H9 (cell line): ENCODE measurements at places on chromosomes 12 and 14.

DNA sequence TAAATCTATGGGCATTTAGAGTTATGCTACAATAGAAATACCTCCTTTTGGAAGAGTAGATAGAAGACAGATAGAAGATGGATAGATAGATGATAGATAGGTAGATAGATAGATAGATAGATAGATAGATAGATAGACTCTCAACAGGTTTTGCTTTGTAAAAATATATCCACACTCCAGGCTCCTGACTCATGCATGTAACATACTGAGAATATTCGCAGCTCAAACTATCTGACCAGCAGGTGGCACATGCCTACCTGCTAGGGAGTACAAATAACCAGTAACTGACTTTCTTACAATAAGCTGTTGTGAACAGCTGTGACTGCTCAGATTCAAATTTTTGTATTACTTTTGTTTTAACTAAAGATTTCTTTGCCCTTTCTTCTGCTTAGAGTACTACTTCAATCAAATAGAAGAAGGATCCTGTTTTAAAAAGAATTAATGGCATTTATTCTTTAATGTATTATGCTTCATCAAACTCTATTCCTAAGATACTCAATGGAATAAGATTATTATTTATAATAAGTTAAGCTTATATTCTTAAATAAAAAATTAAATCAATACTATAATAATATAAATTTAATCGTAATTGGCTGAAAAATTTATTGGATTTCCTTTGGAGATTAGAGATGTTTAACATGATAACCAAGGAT, 15.8 kb upstream of the CPNE8 start:
- peak; percentile 72 for DNase-seq

- DNase-seq, result peak; percentile 25
Measured at GRCh38 chr12:130427381-130427887, 89.7 kb downstream of the PIWIL1 start.

- no peak for DNase-seq
Measured at GRCh38 chr12:25926536-25926935, 31.9 kb upstream of the RASSF8 start.

GRCh38 chr12:104677441-104678089, 220.8 kb downstream of the CHST11 start:
- DNase-seq, result no peak

DNA sequence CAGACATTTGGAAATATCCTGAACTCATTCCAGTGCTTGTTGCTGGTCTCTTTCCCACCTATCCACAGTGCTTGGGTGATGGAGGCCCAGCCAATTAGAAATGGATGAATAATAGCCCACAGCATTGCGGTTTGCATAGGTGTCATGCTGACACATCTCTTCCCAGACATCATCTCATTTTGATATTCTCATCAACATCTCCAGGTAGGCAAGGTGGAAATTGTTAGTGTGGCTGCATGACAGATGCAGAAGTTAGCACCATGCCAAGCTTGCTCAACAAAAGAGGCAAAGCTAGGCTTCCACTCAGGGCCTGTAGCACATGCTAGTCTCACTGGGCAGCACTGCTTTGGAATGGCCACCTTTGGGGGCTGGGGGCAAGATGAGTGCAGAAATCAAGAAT, 1118.9 kb downstream of the VRK1 start:
- no peak for DNase-seq

DNA sequence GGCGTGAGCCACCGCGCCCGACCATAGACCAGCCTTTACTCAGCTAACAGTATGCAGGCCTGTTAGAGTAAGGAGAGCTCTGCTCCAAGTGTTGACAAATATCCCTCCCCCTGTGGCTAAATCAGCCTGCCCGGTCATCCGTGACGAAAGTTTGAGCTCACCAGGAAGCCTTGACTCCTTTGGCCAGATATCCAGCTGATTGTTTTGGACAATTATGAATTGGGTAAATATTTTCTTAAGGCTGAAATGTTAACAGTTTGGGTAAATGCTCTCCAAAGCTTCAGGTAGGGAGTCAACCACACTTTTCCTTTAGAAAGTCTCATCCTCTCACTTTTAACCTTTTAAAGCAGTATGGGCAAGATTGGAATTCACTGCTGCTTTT, 157.9 kb downstream of the PAWR start:
- no peak for DNase-seq

- DNase-seq, result no peak
Measured at GRCh38 chr14:97377550-97377949, 580.4 kb downstream of the VRK1 start.

GRCh38 chr12:62793256-62794217, 141.4 kb downstream of the PPM1H start:
- peak; percentile 85 for DNase-seq

DNA sequence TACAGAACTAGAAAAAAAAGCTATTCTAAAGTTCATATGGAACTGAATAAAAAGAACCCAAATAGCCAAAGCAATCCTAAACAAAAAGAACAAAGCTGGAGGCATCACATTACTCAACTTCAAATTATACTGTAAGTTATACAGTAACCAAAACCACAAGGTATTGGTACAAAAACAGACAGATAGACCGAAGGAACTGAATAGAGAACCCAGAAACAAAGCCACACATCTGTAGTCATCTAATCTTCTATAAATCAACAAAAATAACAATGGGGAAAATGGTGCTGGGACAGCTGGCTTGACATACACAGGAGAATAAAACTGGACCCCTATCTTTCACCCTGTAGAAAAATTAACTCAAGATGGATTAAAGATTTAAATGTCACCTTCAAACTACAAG, 38.1 kb upstream of the CMKLR1 start:
- DNase-seq, result no peak

GRCh38 chr14:33931461-33931860, 19.4 kb downstream of the EGLN3 start:
- DNase-seq, result no peak

DNA sequence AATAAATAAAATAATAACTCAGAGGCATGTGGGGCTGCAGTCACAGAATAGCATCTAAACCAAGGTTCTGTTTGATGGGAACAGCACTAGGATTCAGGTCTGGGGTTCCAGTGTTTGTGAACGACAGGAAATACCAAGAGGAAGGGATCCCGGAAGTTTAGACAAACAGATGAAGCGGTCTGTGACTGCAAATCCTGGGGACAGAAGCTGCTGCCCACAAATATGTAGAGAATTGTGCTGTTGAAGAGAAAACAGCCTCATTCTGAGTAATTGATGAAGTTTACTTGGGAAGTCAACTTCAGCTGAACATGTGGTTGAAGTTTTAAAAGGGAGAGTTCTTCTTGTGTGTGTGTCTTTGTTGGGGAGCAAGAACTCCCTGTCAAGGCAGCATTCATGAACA, 98.4 kb upstream of the TBX5 start:
- DNase-seq, result no peak

GRCh38 chr14:73293782-73294781, 56.8 kb downstream of the PAPLN start:
- DNase-seq, result no peak

GRCh38 chr14:32825058-32825457, 113.6 kb upstream of the NPAS3 start:
- no peak for DNase-seq

GRCh38 chr14:88829685-88830302, 5.3 kb downstream of the TTC8 start:
- no peak for DNase-seq

DNA sequence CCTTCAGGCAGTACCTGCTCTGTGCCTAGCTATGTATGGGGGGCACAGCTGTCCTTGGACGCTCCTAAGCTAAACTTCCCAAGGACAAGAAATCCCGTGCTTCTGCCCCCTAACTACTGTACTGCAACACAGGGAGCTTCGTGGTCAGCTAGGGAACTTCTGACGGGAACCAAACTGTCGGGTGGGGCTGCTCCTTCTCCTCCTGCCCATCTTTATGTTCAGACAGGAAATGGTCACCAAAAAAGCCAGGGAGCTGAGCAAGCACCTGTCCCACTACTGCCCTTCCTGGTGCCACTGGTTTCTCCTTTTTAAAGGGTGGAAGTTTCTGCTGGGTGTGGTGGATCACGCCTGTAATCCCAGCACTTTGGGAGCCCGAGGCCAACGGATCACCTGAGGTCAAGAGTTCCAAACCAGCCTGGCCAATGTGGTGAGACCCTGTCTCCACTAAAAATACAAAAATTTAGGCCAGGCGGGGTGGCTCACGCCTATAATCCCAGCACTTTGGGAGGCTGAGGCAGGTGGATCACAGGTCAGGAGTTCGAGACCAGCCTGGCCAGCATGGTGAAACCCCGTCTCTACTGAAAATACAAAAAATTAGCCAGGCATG, 26.6 kb downstream of the PXN start:
- no peak for DNase-seq

DNA sequence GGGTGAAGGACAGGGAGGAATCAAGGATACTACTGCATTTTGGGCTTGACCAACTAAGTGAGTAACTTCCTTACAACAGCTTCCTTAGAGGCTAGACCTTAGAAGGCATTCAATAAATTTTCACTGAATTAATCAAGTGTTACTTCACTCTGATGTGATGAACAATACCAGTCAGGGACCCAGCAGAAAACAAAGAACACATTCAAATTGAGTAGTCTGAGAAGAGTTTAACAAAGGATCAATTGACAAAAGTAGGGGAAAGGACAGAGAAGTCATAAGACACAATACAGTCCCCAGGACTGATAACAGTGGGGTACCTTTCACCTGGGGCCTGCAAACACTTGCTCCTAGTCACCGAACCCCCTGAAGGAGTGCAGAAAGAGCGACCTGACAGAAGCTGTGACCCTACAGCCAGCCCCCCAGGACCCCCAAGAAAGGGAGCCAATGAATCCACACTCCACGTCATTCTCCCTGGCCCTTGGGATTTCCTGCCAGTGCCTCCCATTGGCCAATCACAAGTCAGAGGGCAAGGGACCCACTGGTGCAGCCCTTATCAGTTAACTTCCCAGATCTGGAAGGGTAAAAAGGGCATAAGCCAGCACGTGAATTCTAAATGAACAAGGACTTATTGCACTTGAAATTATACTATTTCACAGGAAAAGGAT, 6.9 kb downstream of the ANAPC5 start:
- DNase-seq, result no peak

- DNase-seq, result no peak
Measured at GRCh38 chr14:53968726-53969125, 12.1 kb upstream of the BMP4 start.

- no peak for DNase-seq
Measured at GRCh38 chr14:91929700-91930099, 17.8 kb downstream of the FBLN5 start.

- DNase-seq, result peak; percentile 91
Measured at GRCh38 chr14:104639885-104640548, 35.4 kb upstream of the TMEM179 start.

DNA sequence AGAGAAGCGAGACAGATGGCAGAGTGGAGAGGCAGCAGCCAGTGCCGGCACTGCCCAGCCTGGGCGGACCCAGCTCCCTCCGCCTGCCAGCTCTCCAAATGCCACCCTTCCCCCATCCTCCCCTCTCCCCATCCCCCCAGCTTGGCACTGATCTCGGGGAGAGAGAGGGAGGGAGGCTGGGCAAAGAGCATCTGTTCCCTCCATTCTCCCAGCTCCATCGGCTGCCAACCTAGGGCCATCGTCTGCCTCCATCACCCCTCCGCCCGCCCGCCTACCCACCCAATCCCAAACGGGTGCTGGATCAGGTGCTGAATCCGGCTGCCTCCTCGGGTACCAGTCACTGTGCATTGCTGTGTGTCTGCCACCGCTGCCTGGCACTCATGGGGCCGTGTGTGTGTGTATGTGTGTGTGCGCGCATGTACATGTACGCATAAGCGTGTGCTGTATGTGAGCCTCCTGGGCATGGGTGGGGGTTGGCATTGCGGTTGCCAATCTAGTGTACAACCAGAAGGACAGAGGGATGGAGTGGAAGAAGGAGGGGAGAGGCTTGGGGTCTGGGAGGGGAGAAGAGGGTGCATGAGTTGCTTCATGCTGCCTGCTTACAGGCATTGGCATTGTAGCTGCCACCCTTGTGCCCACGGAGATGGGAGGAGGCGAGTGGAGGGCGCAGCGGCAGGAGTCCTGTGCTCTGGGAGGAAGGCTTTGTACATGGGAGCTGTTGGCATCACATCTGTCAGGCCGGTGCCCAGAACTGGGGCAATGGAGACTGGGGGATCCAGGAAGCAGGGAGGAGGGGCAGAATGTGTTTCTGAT, 38.4 kb downstream of the ZFHX2 start:
- no peak for DNase-seq

- DNase-seq, result no peak
Measured at GRCh38 chr14:39614297-39614923, 182.2 kb upstream of the FBXO33 start.

GRCh38 chr12:71268598-71269280, 110.9 kb upstream of the TSPAN8 start:
- DNase-seq, result no peak

- no peak for DNase-seq
Measured at GRCh38 chr14:97137705-97138104, 340.5 kb downstream of the VRK1 start.

GRCh38 chr12:120462099-120462640, 7.4 kb downstream of the SRSF9 start:
- no peak for DNase-seq

GRCh38 chr12:56581418-56582145, 48.5 kb downstream of the BAZ2A start:
- no peak for DNase-seq

DNA sequence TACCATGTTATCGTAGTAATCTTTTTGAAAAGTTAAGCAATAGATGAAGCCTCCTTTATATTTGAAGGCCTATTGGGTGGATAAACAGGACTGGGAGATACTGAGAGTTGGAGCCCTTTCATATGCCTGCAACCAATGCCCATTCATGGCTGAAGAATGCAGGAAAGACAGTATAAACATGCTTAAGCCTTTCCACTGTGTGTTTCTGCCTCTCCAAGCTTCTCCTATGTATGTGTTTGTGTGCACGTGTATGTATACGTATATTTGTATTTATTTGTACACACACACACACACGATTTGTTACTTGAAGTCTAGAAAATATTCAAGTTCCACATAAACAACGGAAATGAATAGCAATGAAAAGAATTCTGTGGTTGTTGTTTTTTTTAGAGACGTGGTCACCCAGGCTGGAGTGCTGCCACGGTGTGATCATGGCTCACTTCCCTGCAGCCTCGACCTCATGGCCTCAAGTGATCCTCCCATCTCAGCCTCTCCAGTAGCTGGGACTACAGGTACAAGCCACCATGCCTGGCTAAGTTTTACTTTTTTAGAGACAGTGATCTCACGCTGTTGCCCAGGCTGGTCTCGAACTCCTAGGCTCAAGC, 1453.5 kb downstream of the AACS start:
- DNase-seq, result no peak
